ENCODE measurements at places on chromosomes 12 and 14.

GRCh38 chr12:68400226-68400829, 68.2 kb upstream of the MDM1 start:
- no peak for DNase-seq

DNA sequence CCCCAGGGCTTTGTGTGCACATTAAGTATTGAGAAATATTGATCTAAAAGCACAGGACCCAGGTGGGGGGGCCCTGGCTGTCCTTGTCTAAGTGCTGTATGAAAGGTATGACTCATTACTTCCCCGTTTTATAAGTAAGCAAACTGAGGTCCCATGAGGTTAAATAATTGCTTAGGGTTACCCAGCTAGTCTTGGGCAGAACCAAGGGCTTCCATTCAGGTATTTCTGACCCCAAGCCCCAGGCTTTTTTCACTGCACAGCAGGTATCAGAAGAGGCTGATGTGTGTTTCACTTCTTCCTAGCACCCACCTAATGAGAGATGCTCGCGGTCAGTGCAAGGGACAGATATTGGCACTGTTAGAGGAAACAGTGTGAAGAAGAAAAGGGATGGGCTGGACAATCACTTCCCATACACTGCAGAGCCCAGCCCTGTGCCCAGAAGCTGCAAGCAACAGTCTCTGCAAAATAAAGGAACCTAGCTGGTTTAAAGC, 4.7 kb upstream of the TC2N start:
- no peak for DNase-seq

GRCh38 chr12:30882706-30883105, 43.8 kb upstream of the TSPAN11 start:
- DNase-seq: no peak

DNA sequence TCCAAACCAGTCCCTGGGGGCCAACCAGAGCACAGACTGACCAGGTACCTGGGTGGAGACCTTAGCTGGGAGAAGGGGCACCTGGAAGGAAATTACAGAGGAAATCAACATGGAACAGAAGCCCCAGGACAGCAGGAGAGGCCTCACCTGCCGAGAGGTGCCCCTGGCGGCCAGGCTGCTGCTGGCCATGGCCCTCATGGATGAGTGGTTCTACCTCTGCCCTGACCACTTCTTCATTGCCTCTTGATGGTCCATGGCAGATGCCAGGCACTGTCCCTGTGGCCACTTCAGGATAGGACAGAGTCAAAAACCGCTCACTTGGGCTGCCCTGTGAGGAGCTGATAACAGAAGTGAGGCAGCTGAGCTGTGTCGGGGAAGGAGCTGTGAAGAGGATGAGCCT, 73.1 kb upstream of the GNG2 start:
- no peak for DNase-seq

DNA sequence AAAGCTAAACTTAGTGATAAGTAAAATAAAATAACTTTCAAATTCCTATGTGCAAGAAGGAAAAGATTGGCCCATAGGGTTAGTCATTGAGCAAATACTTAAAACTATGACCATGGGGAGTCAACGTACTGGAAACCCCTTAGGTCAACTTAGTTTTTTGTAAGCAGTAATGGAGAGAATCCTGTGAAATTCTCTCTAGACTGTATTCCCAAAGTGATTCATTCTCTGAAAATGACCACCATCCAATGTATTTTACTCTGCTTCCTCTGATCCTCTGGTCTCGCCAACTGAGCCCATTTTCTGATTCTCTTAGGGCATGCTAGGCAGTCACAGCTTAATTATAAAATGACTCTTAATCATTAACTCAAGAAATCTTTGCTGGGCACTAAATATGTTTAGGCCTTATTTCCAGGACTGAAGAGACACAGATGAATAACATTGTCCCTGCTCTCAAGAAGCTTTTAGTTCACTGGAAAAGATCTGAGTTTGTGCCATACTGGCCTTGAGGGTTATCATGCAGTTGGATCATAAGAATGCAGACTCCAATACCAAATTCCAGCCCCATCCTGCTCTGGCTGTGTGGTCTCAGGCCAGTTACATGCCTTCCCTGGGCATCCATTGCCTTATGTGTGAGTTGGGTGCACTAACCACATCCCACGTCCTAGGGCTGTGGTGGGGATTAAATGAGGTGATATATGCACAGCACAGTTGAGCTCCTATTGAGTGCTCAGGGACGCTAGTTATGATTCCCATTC, 732.4 kb downstream of the AACS start:
- DNase-seq: no peak

DNA sequence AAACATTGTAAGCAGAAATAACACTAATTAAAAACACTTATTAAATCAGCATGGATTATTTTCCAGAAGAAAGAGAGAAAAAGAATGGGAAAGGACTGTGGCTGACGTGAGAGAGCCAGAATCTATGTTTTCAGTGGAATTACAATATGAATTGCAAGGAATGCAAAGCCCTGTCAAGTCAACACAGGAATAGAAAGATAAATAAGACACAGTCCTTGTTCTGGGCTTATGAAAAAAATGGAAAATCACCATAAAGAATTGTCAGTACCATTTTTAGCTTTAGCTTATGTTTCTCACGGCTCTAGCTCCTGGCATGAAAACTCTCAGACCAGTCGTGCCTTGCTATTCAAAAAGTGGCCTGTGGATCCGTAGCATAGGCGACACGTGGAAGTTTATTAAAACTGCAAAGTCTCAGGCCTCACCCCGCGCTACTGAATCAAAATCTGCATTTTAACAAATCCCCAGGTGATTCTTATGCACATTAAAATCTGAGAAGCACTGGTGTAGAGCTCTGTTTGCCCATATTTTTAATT, 549.1 kb downstream of the RPS29 start:
- no peak for DNase-seq

DNA sequence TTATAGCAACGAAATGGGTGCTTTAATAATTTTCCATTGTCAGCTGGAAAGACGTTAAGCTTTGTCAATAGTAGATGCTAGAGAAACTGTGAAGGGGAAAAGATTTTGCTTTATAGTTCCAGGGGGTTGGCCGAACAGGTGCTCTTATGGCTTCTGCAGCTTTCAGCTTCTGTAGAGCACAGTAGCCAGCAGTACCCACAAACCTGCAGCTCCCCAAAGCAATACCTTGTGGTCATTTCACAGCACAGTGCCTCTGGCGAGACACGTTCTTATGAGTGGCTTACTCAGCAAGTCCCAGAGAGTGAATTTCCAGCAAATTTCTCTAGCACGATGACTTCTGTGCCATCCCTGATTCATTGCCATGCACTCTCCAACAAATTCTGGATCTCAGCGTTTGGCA, 416.3 kb upstream of the ATP2B1 start:
- no peak for DNase-seq

DNA sequence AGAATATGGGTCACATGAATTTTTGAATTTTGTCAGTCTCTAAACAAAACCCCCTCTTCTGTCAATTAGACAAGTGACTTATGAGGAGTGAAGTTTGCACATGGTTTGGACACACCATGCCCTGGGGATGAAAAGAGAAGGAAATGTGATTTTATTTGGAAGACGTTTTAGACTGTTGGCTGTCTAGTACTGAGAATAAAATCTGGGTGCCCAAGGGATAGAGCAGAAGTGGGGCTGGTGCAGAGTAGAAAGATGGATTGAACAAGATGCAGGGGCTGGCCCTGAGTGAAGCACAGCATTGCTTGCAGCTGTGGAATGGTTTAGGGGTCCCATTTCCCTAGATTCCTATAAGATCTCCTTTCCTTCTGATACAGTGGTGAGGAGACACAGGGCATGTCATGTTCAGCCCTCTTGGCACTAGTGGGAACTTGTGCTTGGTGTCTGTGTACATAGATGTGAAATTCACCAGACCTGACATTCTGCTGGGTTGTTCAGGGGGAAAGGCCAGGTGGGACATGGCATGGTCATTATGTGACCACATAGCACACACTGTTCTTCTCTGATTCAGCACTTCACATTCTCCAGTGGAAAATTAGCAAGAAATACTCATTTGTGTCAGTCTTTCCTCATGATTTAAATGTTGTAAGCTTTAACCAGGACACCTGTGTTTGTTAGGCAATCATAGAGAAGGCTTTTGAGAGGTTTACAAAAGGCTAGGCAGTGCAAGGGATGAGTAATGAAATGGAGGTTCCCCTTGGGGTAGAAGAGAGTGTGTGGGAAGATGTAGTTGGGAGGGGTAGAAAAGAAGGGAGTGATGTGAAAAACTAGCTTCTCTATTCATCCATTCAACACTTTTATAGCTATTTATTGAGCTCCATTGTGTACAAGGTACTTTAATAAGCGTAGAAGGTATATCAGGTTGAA, 202.3 kb upstream of the IGF1 start:
- DNase-seq: no peak

DNA sequence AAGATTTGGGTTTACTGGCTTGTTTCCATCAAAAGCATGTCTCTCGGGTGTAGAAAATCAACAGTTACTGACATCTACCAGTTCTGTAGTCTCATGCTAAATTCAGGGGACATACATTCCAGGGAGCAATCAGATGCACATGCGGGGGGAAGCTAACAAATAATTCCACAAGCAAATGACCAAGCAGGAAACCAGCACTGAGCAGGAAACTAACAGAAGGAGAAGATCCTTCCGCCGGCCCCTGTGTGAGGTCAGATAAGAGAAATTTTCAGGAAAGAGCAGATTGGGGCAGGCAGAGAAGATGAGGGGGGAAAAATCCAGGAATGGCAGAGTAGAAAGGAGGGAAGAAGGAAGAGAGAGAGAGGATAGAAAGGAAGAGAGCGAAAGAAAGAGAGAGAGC, 127.6 kb upstream of the TMCC3 start:
- DNase-seq: no peak

DNA sequence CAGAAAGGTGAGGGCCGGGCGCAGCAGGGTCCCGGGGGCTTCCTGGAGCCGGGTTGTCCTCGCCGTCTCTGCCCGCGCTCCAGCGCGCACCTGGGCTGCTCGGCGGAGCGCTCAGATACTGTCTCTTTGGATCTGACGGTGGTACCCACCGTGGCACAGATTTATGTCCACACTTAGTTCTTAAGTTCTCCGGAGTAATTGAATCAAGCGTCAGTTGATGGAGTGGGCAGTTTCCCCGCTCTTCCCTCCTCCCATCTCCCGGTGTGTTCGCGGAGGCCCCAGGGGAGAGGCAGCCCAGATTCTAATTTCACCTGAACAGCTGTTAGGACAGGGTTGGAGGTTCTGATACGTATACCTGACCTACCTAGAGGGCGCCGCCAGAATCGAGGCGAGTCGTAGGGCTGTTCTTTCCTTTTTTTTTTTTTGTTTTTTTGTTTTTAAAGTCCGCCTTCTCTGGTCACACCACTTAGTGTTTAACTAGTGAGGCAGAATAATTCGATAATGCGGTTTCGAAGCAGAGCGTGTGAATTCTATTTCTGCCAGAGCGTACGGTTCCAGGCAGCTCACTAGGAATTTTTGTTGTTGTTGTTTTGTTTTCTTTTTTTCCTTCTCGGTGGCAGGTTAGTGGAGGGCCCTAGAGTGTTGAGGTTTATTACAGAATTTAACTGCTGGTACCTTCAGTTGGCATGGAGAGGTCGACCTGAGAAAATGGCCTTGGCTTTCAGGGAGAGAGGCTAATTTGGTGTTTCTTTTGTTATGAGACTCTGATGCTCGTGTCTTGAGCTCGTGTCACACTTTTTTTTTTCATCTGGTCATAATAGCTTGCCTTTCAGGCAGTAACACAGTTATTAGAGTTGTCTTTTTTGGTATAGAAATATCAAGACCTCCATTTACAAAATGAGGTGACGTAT, 22.3 kb upstream of the GNS start:
- no peak for DNase-seq

GRCh38 chr14:80699861-80700260, 241.7 kb downstream of the CEP128 start:
- DNase-seq: no peak

DNA sequence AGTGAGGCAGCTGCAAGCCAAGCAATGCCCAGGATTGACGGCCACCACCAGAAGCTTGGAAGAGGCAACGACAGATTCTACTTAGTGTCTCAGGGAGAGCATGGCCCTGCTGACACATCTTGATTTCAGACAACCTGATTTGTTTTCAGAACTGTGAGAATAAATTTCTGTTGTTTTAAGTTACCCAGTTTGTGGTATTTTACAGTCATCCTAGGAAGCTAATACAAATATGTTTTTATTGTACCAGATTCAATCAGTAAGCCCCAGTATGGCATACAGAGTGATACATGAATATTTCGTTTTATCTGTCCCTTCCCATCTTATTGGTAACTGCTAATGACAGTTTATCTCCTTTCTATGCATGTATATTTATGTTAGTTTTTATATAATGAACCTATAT, 62.3 kb downstream of the SAMD4A start:
- no peak for DNase-seq

DNA sequence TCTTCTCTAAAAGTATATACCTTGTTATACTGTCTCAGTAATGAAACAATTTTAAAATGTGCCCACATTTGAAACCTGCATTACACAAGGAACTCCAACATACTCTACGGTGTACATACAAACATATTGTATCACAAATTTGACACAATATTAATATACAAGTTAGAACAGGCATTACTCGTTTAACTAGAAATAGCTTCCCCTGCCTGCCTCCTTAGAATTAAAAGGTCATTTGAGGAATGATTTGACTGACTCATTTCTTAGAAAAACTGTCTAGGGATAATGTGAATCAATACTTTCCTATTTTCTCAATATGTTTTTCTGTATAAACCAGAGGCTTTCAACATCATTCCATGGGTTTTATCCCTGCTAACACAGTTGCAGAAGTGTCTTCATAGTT, 73.7 kb downstream of the STON2 start:
- no peak for DNase-seq

GRCh38 chr12:120936197-120936596, 32.0 kb upstream of the SPPL3 start:
- DNase-seq: no peak

- no peak for DNase-seq
These were observed 92.6 kb upstream of the PRKD1 start for GRCh38 chr14:30020271-30020670.

- DNase-seq: no peak
These were observed 274.7 kb downstream of the DAD1 start for GRCh38 chr14:22314183-22314820.

- no peak for DNase-seq
These were observed 29.7 kb downstream of the EML1 start for GRCh38 chr14:99822800-99823455.

Data from sigmoid colon (tissue), 7 donors.